Stimulated activated CD8-positive, alpha-beta memory T cell treated with anti-CD3 and anti-CD28 coated beads, Interleukin-7, amount 100 ng/mL, for 1 hour (primary cell): ENCODE measurements at places on chromosomes 16 and 17.

DNA sequence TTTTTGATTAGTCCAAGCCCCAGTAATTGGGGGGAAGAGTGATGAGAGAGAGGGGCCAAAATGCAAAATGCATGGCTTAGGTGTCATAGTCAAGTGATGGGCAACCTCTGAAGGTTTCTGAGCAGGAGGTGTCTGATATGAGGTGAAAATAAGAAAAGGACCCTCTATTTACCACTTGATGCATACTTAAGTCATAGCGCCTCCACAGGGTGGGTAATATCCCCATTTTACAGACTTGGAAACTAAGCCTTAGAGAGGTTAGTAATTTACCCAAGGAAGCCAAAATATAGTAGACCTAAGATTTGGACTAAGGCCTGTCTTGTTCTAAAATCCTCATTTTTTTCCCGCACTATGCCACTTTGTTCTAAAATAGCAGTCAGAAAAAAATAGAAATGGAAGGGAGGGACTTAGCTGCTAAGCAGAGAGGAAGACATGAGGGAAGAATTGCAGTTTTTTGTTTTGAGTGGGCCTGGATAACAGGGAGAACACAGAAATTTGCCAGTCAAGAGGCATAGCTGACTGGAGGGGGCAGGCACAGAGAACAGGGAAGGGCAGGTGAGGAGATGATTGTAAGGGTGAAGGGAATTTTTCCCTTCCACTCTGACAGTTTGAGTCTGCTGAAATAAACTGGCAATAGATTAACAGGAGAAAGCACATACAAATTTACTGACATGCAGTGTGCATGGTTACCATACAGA lies 2.3 kb upstream of the GRB2 start:
- DNase-seq: no peak

DNA sequence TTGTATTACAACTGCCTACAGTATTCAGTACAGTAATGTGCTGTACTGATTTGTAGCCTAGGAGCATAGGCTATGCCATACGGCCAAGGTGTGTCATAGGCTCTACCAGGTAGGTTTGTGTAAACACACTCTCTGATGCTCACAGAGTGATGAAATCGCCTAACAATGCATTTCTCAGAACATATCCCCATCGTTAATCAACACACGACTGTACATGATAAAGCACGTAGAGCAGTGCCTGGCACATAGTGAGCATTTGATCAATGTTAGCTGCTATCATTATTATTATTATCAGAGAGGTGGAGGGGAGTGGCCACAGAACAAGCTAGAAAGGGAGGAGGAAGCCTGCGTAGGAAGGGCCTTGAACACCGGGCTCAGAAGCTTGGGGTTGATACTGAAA lies 81.1 kb upstream of the LHX1 start:
- no peak for DNase-seq

GRCh38 chr17:71516149-71516548 lies 604.7 kb upstream of the SOX9 start:
- DNase-seq: no peak

DNA sequence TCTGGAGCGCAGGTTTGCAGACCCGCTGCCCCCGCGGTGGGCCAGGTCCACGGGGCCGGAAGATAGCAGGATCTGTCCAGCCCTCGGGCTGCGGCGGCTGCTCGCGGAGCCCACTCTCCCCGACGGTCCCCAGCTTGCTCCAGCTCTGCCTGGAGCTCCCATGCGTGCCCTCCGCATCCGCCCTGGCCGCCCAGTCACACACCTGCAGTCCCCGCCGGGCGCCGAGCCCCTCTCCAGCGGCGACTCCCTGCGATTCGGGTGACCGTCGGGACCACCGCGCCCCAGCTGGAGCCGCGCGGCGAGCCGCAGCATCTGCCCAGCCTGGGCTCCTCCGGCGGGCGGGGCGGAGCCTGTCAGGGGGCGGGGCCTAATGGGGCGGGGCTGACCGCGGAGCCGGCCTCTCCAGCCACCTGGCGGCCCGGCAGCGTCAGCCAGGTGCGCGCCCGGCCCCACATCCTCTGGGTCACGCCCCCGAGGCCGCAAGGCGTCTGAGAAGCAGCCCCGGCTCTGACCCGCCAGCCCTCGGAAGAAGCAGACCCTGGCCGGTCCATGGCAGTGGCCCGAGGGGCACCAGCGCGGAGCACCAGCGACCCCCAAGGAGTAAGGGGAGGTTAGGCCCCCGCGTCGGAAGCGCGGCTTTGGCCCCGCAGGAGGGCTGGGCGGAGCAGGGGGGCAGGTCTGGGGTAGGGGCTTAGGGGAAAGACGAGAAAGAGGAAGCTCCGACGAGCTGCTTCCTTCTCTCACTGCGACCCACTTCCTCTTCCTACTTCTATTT lies at the start of gene PIK3R5:
TSS of gene PIK3R5 (minus strand) at position 314 of the 775 bp plus-strand sequence. CDS start 54,213 bp downstream, outside the sequence.
- peak; percentile 72 for DNase-seq

DNA sequence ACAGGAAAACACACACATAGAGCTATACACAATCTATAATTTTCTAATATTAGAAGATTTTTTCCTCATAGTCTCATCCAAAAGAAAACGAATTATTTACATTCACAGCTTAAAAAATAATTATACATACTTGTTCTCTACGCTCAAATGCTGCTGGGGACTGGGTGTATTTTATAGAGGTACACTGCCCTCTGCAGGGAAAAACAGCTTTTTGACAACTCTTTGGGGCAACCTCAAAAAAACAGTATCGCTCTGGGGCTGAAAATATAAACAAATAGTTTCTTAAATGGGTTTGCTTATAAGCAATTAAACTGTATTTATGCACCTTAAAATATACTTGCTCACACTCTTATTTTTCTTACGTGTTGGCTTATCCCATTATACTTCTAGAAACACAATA lies 261.8 kb upstream of the PSMD7 start:
- DNase-seq: no peak

- no peak for DNase-seq
These were observed 20.1 kb upstream of the KRT19 start for GRCh38 chr17:41547921-41548843.

- DNase-seq: no peak
These were observed 32.9 kb downstream of the KSR1 start for GRCh38 chr17:27489045-27489715.

- DNase-seq: no peak
These were observed 106.7 kb downstream of the HS3ST3B1 start for GRCh38 chr17:14407541-14407940.

DNA sequence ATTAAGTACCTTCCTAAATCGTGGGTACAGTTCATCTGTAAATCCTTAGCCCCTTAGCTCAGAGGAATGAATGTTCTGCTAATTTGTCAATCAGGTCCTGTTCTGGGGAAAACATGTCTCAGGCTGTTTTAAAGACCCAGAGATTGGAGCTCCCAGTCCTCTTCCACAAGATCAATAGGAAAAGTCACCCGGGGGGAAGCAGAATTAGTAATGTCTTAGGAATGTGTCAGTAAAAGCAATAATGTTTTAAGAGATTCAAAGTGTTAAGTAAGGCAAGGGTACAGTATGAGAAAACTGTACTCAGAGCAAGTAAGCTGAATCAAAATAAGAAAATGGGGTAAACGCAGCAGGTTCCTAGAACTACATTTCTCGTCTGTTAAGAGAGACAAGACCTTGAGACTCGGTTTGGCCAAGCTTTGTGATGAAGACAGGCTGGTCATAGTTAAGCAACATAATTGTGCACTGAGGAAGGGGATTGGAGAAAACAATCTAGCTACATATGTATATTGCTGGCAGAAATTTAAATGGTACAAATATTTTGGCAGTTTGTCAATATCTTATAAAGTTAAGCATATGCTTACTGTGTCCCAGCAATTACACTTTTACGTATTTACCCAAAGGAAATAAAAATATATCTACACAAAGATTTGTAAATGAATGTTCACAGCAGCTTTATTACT lies 192.9 kb upstream of the C17orf78 start:
- DNase-seq: no peak

DNA sequence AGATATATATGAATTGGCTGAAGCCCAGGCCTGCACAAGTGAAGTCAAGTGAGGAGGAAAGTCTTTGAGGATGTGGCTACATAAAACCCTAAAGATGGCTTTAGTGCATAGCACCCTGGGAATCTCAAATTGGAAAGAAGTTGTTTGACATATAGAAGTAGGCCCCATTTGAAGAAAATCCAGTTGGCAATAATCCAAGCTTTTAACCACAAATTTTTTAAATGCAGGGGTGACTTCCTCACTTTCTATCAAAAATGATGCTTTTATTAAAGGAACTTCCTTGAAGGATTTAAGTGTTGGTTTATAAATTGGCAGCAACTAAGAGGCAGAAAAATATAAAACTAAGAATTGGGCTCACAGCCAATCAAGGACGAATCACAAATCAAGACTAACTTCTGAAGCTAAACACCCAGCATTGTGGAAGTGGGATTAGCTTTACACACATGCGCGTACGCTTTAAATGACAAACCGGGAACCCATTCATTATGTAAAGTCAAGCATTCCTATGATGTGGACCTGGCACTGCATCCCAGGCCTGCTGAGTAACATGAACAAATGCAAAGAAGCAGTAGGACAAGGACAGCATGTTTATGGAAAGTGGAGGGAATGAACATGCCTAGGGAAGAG lies 63.3 kb downstream of the NOG start:
- DNase-seq: no peak

- DNase-seq: no peak
These were observed 8.1 kb downstream of the PNMT start for GRCh38 chr17:39676198-39676819.
